HT1080 (cell line): ENCODE measurements at places on chromosomes 12 and 14. TPM values are rescaled to one million over a fixed set of nuclear protein-coding genes. Genes with fewer than 3 reads are reported as not detected.

- DNase-seq = peak; percentile 11
These were observed 84.0 kb downstream of the PTPN21 start for GRCh38 chr14:88470542-88471440.

The TBC1D30 gene
- total RNA-seq = 7.0 and 7.4 TPM in 2 replicates

The RNASE4 gene
- total RNA-seq = 0.82 and 0.87 TPM in 2 replicates

- DNase-seq = no peak
These were observed 117.8 kb upstream of the TMTC1 start for GRCh38 chr12:29901585-29901984.

- DNase-seq = no peak
These were observed 175.3 kb downstream of the ESR2 start for GRCh38 chr14:64118892-64119291.

DNA sequence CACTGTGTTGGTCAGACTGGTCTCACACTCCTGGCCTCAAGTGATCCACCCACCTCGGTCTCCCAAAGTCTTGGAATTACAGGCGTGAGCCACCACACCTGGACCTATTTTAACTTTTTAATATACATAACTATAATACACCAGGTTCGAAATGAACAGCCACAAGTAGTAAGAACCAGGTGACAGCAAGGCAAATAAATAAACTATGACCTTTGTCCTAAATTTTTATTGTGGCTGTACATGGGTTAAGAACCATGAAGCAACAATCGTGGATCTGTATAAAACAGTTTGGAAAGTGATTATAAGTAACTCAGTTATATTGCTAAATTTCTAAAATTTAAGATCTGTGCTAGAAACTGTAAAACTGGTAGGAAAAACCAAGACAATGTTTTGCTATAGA is 41.5 kb downstream of the GXYLT1 start:
- no peak for DNase-seq
